Activated naive CD4-positive, alpha-beta T cell treated with anti-CD3 and anti-CD28 coated beads, Interleukin-2, amount 50 U/mL, for 72 hours (primary cell): ENCODE measurements at places on chromosomes 2 and 18.

- no peak for DNase-seq
Measured at GRCh38 chr18:34999756-35000289, 41.4 kb upstream of the MAPRE2 start.

DNA sequence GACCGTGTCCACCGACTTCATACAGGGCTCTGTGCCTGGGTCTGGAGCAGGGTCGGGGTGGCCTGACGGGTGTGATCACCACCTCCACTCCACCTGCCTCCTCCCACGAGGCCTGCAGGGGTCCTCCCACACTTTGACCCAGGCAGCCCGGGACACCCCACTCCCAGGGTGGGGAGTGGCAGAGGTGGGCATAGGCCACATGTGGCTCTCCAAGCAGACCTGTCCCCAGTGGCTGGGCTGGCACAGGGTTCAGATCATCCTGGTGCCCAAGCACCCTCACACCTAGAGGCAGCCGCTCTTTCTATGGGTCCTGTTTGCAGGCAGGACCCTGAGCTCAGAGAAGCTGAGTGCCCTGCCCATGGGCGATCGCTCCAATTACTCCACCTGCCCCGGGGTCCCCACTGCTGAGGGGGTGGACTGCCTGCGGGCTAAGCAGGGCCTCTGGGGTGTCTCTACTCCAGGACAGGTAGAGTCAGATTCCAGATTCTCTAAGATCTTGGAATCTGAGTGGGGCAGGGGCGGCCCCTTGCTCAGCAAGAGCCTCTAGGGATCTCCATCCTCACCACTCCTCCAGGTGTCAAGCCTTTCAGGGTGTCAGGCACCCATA is 1.4 kb downstream of the NEURL3 start:
- DNase-seq, result no peak

DNA sequence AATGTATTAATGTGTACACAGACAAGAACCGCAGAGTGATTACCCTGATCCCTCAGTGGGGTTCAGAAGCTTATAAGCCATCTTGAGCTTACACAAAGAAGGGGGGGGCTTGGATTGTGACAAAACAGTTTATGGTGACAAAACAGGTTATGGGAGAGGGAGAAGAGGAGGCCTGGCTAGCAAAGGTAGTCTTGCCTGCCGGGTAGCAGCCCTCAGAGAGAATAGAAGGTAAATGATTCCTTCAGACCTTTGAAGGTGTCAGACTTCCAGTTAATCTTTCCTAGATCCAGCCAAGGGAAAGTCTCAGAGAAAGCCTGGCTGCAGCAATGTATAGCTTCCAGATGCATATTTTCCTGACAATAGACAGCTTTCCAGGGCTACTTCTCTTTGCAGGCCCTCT is 44.6 kb upstream of the RAPH1 start:
- DNase-seq, result no peak

GRCh38 chr2:174577967-174578589 is 19.5 kb downstream of the WIPF1 start:
- DNase-seq, result no peak

DNA sequence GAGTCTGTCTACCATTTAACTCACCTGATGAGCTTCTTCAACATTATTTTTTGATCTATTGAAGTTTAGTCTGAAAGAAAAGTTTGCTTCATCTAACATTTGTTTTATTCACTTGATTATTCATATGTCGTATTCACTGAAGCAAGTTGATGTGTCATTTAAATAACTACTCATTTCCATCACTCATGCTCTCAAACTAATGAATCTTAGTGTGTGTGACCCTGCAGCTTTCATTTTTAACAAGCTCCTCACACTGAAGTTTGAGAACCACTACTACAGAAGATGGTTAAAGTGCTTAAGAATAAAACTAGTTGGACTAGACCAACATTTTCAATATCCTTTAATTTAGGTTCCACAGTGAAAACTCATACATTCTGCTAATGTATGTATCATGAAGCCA is 1.8 kb upstream of the ABI2 start:
- DNase-seq, result no peak

DNA sequence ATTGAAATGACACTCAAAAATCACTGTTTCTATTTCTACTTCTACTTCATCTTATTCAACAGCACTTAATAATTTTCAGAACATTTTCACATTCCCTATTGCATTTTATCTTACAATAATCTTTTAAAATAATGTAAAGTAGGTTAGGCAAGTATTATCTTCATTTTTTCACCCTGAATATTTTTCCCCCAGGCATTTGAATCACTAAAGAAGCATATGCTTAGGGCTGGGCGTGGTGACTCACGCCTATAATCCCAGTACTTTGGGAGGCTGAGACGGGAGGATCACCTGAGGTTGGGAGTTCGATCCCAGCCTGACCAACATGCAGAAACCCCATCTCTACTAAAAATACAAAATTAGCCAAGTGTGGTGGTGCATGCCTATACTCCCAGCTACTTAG is 6.7 kb downstream of the WDCP start:
- DNase-seq, result no peak

- no peak for DNase-seq
Measured at GRCh38 chr2:201986463-201986735, 47.3 kb upstream of the FZD7 start.

DNA sequence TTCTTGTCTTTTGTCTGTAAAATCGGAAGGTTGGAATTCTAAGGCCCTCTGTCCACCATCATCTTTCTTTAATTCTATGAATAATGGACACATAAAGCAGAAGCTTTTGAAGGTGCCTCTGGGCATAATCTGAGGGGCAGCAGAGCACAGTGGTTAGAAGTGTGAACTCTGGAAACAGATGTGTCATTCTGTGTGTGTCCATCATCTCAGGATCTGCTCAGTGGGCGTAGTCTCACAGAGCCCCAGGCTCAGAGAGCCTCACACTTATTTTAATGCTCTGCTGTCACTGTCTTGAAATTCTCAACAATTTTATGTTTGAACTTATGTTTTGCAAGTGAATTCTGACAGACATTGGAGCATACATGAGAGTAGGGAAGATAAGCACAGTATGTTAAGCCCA is 31.0 kb upstream of the CCDC93 start:
- DNase-seq, result no peak

DNA sequence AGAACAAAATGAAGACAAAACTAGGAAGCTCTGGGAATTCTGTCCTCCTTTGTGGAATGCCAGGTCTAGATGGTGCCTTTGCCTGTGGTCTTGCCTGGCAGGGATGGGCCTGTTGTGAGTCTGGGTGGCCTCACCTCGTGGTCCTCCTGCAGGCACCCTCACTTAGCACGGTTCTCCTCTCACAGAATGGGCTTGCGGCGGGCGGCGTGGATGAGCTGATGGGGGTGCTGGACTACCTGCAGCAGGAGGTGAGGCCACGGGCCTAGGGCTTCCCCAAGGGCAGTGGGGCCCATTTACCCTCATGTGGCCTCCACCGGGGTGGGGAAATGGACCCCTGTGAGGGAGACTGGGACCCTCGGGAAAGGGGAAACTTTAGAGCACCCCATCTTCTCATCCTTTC is 42.3 kb downstream of the PLB1 start:
- no peak for DNase-seq

DNA sequence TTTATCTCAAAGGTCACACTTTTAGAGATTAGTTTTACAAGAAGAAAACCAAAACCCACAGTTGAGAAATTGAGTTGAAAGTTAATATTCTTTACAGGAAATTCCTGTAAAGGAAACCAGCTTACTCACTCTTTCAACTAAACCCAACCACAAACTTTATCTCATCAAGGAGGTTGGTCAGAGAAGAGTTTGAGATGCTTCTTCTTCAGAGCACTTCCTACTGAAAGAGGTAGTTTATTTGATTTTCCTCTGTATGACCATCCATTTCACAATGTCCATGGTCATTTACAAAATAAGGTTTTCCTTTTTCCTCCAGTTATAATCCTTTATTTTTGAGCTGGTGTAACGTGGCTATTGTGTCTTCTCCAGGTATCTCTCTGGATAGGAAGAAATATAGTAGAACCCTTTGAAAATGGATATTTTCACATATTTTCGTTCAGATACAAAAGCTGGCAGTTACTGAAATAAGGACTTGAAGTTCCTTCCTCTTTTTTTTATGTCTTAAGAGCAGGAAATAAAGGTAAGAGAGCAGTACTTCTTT is 4.5 kb upstream of the IL18RAP start:
- no peak for DNase-seq

DNA sequence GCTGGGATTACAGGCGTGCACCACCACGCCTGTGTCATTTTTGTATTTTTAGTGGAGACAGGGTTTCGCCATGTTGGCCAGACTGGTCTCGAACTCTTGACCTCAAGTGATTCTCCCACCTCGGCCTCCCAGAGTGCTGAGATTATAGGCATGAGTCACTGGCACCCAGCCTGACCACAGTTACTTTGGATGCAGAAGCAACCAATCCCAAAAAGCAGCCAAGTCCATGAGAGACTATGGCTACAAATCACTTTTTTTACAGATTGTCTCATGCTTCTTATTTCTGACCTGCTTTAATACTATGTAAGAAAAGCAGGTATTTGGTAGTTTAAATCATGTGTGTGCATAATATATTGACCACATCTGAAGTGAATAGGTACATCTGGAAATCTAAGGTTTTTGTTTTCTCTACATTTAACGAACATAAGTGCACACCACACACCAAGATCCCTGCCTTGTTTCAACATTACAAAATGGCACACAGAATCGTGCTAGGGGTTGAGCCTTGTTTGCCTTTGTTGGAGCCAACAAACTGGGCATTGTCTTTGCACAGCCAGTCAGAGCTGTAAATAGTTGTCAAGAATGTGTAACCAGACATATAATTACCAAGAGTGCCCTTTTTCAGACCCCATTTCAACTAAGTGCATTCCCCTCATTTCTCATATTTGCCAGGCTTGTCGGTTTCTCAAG is 18.3 kb upstream of the MAP4K4 start:
- DNase-seq, result no peak

DNA sequence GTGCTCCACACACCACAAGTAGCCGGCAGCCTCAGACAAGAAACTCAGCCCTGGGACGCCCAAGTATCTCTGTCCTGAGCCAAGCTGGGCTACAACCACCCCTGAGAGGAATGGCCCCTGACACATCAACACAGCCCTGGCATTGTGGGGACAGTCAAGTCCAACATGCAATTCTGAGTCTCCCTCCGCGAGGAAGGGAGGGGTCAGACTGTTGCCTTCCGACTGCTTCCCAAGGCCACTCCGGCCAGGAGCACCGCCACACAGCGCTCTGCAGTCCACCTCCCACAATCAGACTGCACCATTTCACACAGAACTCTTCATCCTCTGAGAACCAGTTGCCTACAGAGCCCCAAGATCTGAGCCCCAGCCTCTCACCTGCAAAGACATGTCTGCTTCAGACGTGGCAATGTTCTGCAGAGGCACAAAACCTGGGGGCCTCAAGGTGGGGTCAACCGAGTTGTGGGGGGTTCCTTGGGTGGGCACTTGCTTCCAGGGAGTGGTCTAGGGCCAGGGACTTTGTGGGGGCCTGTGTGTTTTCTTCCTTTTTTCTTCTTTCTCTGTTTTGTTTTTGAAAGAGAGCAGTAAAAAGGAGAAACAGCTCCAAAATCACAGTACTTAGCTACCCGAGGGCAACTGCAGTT is 76.7 kb upstream of the SALL3 start:
- DNase-seq, result no peak

- DNase-seq, result no peak
Measured at GRCh38 chr2:98026927-98027522, 31.3 kb upstream of the TMEM131 start.

GRCh38 chr18:46821856-46822711 is 65.2 kb upstream of the ST8SIA5 start:
- no peak for DNase-seq

GRCh38 chr2:144496092-144496976 is 23.6 kb downstream of the ZEB2 start:
- no peak for DNase-seq

- DNase-seq, result no peak
Measured at GRCh38 chr18:32770054-32770665, 2.7 kb downstream of the KLHL14 start.

DNA sequence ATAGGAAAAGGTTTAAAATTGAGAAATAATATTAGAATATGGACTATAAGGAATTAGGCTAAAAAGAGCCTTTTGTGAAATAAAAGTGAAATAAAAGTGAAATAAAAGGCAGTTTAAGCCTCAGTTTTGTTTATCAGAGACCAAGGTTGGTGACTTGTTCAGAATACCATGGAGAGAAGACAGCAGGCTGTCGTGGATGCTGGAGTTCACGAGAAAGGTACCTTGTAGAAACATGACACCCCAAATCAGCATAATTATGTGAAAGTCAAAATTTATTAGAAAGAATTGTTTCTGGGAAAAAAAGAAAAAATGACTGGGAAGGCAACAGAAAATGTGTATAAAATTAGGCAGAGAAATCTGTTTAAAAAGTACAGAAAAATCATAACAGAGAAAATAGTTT is 46.5 kb upstream of the SPAG16 start:
- no peak for DNase-seq

GRCh38 chr2:152613235-152613634 is 104.0 kb downstream of the PRPF40A start:
- no peak for DNase-seq

- DNase-seq, result no peak
Measured at GRCh38 chr2:121562269-121563176, 31.8 kb downstream of the RNU4ATAC start.

DNA sequence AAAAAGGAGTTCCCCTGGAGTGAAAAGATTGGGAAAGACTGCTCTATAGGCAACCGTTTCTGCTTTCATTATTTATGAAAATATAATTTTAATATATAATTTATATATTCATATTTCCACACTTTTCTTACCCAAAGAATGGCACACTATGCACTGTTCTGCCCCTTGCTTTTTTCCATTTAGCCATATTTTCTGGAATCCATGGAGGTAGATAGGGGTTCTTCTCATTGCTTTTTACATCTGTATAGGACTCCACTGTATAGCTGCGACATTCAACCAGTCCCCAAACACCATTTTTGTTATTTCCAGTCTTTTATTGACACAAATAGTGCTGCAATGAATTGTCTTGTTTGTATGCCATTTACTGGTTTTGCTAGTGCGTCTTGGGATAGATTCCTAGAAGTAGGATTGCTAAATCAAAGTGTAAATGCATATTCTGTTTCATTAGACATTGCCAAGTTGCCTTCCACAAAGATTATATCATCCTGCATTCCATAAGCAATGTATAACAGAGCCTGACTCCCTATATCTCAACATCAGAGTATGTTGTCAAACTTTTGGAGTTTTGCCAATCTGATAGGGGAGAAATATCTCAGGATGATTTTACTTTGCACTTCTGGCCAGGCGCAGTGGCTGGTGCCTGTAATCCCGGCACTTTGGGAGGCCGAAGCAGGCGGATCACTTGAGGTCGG is 26.6 kb upstream of the TCF7L1 start:
- no peak for DNase-seq

- DNase-seq, result no peak
Measured at GRCh38 chr2:28764909-28765711, 13.5 kb downstream of the PPP1CB start.

DNA sequence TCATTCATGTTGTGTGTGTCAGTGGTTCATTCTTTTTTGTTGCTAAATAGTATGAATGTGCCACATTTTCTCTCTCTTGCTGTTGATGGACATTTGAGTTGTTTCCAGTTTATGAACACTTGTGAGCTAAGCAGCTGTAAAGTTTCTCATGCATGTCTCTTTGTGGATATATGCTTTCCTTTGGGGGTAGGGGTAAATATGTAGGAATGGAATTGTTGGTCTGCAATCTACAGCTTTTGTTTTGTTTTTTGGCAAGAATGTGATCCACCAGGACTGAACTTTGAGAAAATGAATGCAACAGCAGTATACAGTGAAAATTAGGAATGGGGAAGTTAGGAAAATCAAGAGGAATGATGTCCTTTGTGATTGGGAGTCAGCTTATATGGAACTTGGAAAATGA is 226.3 kb downstream of the CDCA7 start:
- DNase-seq, result no peak

- no peak for DNase-seq
Measured at GRCh38 chr2:38164881-38165280, 88.9 kb upstream of the CYP1B1 start.

- DNase-seq, result no peak
Measured at GRCh38 chr2:154306266-154306970, 392.1 kb upstream of the KCNJ3 start.
